ENCODE measurements at places on chromosomes 2 and 18.

DNA sequence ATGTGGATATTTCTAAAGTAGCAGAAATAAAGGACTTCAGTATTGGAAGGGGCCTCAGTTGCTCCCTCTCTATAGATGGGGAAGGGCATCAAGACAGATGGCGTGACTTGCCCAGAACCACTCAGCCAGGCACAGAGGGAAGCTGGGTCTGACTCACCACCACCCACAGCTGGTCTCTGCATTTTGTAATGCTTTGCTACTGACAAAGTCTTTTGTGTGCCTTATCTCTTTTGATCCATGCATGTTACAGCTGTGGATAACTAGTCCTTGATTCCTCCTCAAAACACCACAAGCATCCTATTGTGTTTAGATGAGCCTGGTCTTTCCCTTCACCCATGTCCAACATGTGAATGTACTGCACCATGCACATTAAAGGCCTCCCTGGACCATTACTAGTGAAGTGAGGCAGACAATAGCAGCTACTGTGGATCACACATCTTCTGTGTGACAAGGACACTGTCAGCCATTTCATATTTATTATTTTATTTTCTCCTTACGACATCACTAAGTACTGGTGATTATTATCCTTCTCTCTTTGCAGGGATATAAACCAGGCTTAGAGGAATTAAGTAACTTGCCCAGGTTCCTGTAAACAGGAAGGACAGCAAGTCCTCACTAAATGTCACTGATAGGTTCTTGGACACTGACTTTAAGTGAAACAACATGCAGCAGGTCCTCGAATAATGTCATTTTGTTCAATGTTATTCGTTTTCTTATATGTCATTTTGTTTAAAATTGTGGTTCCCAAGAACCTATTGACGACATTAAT, 29.6 kb upstream of the IL37 start:
- no peak for DNase-seq

GRCh38 chr2:74603282-74604000, 44.7 kb downstream of the M1AP start:
- DNase-seq, result no peak

DNA sequence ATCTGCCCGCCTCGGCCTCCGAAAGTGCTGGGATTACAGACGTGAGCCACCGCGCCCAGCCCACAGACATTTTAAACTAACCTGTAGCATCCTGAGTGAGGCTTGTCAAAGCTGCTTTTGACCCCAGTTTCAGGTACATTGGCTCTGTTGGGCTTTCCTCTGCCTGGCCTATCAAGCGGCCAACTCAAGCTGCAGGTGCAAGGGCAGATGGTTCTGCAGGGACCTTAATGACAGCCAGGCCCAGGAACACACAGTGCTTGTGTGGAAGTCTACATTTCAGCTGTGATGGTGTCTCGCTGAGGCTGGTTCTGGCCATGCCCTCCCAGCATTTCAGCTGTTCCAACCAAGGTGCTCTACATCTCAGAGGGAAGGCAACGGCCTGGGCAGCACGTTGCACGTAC, 18.4 kb downstream of the INPP4A start:
- DNase-seq, result no peak

- DNase-seq, result no peak
Observed at GRCh38 chr2:120177001-120177621, 46.1 kb downstream of the TMEM185B start.

DNA sequence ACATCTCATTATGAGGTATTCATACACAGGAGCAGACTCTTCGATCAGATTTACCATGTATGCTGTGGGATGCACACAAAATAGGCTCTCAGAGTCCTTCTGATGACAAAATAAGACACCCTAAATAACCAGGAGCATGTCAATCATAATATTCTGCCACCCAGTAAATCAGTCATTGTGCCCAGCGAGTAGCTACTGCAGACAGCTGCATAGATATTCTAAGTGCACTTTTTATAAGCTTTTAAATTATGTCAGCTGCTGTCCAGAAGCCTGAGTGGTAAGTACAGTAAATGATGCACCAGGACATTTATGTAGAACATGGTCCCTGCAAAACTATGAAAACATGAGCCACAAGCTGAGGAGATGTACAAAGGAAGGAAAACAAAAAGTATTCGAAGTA, 102.9 kb downstream of the CCDC141 start:
- no peak for DNase-seq

GRCh38 chr18:7577706-7578105, 10.6 kb downstream of the PTPRM start:
- no peak for DNase-seq

DNA sequence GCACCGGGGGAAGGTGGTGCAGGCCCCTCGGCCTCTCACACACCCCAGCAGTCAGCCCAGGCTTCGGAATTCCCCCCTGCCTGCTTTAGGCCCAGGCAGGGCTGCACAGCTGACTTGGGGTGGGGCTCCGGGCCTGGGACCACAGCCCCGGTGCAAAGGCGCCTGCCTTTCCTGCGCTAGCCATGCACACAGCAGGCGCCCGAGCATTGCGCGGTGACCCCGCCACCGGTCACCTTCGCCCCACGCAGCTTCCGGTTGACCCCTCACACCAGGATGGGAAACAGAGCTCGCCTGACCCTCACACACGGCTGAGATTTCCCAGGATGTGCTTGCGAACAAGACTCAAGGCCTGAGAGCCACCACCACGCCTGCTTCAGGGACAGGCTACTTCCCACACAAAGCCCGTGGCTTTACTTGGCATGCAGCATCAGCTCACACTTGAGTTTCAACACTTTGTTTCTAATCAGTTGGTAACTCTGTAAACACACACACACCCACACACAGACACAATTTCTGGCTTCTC, 46.0 kb downstream of the SLC66A2 start:
- no peak for DNase-seq

DNA sequence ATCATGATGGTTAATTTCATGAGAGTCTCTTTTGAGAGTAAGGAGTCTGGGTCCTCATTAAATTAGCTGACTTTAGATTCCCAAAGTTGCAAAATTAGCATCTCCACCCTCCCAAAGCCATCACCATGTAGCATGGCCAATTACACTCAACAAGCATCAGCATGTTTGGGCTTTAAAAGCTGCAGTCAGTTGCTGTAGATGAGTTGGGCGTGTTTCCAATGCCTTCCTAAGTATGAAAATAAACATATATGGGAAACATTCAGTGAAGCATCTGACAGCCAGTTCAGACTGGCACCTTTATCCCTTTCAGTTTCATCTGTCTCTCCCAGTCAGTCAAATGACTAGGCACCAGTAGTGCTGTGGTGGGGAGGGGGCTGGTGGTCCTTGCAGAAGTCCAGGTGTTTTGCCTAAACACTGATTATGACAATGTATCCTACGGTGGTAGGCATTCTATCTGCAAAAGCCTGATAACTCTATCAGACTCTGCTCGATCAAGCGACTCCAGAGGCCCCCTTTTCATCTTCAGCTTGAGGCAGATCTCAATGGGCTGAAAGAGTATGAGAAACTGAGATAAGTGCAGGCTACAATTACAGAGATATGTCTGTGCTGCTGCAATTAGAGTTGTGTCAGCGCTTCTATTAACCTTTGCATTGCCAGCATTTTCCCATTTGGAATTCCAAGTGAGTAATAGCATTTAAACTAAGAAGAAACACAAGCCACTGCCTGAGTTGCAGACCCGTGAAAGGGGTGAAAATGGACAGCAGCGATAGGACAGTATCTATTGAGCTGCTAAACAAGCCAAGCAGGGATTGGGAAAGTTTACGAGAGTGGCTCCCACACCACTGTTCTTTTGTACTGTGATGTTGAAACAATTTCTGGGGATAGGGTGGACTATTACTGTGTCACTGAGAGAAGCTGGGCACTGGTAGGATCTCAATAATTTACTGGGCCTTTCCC, 67.3 kb upstream of the SPOPL start:
- no peak for DNase-seq

DNA sequence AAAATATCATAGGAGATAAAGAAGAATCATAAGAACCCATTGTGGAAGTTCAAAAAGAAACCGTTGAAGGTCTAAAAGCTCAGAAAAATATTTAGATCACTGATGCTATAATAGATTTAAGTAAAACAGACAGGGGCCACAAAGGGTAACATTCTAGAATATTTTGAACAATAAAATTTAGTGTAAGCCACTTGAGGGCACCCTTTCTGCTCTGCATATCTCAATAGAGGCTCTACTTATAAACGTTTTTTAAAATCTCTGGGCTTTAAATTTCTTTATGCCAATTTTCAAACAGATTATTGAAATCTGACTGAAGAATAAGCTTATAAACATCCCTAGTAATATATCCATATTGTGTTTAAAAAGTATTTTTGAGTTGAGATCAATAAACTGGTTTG, 57.6 kb upstream of the IL1RL1 start:
- no peak for DNase-seq

DNA sequence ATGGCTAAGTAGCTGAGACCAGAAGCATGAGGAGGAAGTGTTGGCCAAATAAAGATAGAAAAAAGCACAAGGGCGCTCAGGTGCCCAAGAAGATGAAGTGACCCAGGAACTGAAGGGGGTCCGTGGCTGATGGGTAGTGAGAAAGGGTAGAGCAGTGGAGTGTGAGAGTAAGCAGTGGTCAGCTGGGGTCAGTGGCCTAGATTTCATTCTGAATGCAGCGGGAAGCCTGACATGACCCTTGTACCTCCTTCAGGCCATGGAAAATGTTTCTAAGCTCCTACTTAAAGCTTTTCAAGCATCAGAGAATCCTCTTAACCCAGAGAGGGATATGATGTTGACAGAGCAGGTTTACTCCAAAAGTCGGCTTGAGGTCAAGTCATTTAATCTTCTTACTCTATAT, 89.0 kb upstream of the UNC80 start:
- DNase-seq, result no peak

DNA sequence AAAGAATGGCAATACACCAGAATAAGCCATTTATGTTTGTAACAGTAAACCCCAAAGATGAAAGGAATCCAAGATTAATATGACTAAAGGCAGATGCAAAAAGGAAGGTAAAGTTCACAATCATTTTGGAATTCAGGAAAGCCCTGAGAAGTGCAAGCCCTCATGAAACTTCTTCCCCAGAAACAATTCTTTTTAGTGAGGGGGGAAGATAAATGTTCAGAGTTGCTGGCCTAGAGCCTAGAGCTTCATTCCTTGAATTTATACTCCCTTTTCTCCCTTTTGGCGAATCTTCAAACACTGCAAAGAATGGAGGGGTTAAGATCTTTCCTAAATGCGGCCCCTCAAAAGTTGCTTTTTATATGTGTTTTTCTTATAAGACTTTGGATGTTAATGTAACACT, 368.8 kb downstream of the MEIS1 start:
- no peak for DNase-seq

- DNase-seq, result no peak
Observed at GRCh38 chr2:38700113-38700785, 34.3 kb downstream of the GALM start.

DNA sequence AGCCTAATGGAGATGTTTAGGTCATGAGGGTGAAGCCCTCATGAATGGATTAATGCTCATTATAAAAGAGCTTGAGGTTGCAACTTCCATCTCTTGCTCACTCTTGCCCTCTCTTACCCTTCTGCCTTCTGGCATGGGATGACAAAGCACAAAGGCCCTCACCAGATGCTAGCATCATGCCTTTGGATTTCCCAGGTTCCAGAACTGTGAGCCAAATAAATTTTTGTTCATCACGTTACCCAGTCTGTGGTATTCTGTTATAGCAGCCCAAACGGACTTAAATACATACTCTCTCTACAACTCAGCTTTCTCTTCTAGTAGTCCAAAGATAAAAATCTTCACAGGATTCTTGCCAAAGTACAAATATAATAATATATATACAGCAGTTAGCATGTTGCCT, 75.8 kb downstream of the LNPK start:
- no peak for DNase-seq

DNA sequence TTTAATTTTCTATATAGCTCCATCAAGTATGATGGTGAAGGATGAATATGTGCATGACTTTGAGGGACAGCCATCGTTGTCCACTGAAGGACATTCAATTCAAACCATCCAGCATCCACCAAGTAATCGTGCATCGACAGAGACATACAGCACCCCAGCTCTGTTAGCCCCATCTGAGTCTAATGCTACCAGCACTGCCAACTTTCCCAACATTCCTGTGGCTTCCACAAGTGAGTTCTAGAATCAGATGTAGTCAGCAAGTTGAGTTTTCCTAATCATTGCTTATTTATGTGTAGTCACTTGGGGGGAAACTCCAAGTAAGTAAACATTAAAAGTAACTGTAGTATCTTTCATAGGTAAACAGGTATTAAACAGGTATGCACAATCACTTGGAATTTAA, 24.8 kb downstream of the SMAD4 start:
- no peak for DNase-seq

GRCh38 chr2:140586379-140586778, 1544.4 kb downstream of the LRP1B start:
- no peak for DNase-seq

GRCh38 chr2:44786045-44786816, 155.3 kb upstream of the SIX3 start:
- no peak for DNase-seq
